CD8-positive, alpha-beta memory T cell (primary cell): ENCODE measurements at places on chromosomes 1 and 21.
A peak's percentile ranks its signal among the peaks of the same experiment; 100 is the strongest.

DNA sequence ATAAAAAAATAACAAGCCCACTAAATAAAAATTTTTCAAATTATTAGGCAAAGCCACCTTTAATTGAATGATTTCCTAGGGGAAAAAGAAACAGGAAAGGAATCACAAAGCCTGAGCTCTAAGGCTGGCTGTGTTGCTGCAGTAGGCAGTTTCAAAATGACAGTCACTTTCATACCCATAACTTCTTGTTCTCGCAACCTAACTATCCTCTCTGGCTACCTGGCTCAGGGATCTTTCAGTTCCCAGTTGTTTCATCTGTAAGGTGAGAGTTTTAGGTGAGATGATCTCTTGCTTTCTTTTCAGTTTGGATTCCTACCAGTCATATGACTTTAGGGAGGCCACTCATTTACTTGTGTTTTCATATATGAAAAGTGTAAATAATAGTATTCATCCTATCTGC is 226.1 kb downstream of the ASTN1 start:
- DNase-seq, result no peak

GRCh38 chr1:198830412-198830811 is 191.6 kb downstream of the PTPRC start:
- DNase-seq, result no peak

- DNase-seq, result no peak
These were observed 117.0 kb upstream of the ERRFI1 start for GRCh38 chr1:8142955-8143629.

- no peak for DNase-seq
These were observed 22.4 kb downstream of the LRRC3 start for GRCh38 chr21:44477712-44478111.

GRCh38 chr1:162072740-162073139 is 3.2 kb downstream of the NOS1AP start:
- no peak for DNase-seq

DNA sequence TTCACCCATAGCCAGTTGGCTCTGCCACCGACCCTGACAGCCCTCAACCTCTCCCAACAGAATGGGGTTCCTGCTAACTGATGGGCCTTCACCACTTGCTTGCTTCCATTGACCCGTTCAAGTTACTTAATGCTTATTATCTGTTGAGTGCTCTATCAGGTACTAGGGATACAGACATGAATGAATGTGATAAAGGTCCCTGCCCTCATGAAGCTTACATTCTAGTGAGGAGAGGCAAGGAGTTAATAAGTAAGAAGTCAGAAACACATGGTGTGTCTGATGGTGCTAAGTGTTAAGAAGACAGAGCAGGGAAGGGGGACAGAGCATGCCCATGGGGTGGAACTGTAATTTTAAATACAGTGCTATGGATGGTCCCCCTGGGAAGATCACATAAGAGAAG is 107.5 kb upstream of the JUN start:
- no peak for DNase-seq

- DNase-seq, result no peak
These were observed 18.0 kb downstream of the TRIM62 start for GRCh38 chr1:33163621-33164519.

GRCh38 chr1:56320464-56321149 is 258.8 kb downstream of the PLPP3 start:
- no peak for DNase-seq

DNA sequence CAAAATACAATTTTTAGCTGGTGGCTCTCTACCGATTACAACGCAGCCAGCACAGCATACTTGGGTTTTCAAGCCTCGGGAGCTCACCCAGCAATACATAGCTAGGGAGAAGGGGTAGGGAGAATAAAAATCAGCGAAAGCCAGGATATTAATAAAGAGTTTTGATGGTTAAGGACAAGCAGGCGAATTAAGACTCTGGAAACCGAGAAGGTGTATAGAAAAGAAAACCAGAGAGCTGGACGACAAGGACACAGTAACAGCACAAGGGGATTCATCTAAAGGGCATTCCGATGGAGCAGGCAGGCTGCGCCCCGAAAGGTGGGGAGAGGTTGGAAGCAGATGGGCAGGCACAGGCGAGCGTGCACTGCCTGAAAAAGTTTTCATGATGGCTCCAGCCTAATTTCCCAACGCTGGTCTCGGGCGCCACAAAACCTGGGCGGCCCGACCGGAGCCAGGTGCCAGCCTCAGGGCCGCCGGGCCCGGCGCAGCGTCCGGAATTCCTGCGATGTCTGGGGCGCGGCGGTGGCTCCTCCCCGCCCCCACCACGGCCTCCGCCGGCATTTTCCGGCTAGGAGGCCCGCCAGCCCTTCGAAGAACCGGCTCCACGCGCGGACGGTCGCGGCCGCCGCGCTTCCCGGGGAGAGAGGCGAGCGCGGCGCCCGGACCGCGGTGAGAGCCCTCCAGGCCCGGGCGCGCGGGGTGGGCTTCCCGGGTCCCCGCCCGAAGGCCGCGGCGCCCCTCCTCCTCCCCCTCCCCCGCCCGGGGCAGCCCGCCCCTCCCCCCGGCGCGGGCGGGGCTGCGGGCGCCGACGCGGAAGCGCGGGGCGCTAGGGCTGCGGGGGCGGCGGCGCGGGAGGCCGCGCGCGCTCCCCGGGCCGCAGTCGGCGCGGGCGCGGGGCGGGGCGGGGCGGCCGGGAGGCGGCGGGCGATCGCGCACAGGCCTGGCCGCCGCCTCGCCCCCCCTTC is 774 bp upstream of the DYRK1A start:
- peak; percentile 56 for DNase-seq

- DNase-seq, result no peak
These were observed 796.2 kb downstream of the PLA2G4A start for GRCh38 chr1:187624812-187625545.

GRCh38 chr1:46333300-46334029 is 7.1 kb upstream of the NSUN4 start:
- no peak for DNase-seq

GRCh38 chr1:30400507-30400906 is 322.9 kb downstream of the MATN1 start:
- DNase-seq, result no peak

- no peak for DNase-seq
These were observed 23.3 kb downstream of the SPOCD1 start for GRCh38 chr1:31792541-31792940.

GRCh38 chr1:97108179-97108578 is 386.6 kb downstream of the PTBP2 start:
- DNase-seq, result no peak
